SW480 (cell line): ENCODE measurements at places on chromosomes 12 and 14.

DNA sequence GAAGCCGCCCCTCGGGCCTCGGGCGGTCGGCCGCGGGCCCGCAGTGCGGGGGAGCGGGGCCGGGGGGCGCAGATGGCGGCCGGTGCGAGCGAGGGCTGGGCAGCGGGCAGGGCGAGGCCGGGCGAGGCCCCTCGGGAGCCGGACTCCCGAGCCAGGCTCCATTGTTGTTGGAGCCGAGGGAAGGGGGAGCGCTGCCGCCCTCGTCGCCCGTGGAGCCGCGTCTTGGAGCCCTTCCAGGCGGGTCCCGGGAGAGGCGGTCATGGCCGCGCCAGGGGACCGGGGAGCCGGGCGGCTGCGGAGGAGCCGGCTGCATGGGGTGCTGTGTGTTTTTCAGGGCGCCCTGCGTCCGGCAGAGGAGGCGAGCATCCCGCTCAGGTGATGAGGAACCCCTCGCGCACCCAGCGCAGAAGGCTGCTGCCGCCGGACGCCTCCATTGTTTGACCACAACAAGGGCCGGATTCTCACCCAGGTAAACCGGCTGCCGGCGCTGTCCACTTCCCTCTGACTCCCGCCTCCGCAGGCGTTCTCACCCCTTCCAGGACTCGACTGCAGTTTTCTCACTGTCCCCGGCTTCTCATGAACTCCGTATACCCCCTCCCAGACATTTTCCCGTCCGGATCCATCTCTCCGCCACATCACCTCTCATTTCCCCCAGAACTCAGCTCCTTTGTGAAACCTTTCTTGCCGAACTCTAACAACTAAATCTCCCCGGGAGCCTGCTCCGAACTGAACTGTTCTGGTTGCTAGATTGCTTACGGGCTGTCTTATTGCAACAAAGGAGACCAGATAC lies 732 bp downstream of the ZNF664 start:
- DNase-seq = peak; percentile 46

GRCh38 chr12:46167412-46167811 lies 101.4 kb downstream of the SLC38A1 start:
- no peak for DNase-seq

DNA sequence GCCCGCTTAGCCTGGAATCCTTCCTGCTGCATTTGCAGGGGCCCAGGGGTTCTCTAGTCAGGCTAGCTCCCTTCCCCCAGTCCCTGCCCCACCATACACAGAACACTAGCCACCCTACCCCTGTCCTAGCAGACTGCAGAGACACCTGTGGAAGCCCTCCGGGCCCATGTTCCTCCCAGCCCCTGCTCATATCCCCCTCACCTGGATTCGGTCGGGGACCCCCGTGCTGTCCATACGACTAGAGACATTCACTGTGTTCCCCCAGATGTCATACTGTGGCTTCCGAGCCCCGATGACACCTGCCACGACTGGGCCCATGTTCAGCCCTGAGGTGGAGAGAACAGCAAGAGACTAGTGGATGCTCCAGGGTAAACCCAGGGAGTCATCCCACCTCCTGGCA lies 20.2 kb downstream of the ADCY6 start:
- no peak for DNase-seq

DNA sequence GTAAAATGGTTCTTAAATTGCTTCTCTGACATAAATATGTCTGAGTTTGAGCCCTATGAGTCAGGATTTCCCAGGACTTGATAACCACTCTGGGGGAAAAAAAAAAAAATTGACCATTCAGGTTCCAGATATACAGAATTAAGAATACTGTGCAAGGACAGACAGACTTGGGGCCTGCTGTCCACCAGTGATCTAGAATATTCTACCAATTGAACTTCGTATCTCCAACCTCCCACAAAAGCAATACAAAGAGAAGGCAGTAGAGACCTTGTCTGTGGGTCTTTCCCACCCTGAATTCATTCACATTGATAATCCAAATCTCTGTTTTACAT lies 4.1 kb downstream of the SINHCAF start:
- no peak for DNase-seq

GRCh38 chr14:77872983-77873382 lies 73.1 kb downstream of the ADCK1 start:
- DNase-seq = no peak

GRCh38 chr12:49661191-49661590 lies 37.8 kb downstream of the PRPF40B start:
- no peak for DNase-seq
